Ascending aorta (tissue), 2 donors: ENCODE measurements at places on chromosomes 13 and 19. TPM values are rescaled to one million over a fixed set of nuclear protein-coding genes. Genes with fewer than 3 reads are reported as not detected.

DNA sequence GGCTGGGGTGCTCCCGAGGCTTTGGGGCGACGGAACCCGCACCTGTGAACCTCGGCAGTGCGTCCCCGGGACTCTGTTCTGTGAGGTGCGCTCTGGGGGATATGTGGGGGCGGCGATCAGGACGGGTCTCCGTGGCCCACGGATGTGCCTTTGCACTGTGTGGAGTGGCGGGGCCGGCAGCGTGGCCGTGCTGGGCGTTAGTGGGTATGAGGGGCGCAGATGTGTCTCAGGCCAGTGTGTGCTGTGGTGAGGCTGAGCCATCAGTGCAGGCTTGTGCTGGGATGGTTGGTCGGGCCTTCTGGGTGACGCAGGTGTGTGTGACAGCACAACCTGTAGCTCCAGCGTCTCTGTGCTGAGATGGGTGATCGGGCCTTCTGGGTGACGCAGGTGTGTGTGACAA is 16.9 kb downstream of the ZNF331 start:
- DNase-seq: no peak

The IZUMO4 gene
- not detected for total RNA-seq

- DNase-seq: no peak
Observed at GRCh38 chr13:40446365-40446764, 220.1 kb downstream of the FOXO1 start.

DNA sequence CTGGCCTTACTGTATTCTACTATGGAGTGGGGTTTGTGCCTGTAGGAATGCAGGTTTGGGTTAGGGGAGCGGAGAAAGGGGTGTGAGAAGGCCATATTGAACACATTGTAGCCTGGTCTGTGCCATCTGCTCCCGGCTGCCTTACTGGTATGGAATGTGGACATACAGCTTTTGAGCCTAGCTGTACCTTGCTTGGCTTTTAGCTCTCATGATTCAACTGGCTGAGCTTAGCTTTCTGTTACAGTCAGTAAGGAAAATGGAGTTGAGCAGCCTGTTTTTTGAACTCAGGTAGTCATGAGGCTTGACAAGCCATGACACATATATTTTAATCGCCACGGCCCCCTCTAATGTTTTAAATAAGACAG is 41.6 kb downstream of the ARHGAP35 start:
- DNase-seq: no peak

DNA sequence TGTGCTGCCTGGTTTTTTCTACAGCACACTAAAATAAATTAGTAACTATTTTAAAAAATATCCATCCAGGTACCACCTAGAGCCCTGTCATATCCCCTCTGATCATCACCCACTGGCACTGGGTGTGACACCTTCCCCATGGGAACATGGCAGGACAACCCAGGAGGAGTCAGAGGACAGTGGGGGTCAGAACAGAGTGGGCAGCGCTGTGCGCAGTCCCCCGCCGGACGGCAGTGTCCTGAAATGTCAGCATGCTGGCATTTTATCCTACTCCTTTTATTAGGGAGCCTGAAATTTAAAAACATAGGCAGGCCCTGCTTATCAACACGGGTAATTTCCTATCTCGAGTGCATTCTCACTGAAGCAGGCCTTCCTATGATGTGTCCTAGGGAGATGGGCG is 42.1 kb upstream of the GAS6 start:
- DNase-seq: no peak

- no peak for DNase-seq
Observed at GRCh38 chr13:106145997-106146864, 389.2 kb downstream of the EFNB2 start.

GRCh38 chr13:52387721-52388120 is 18.3 kb downstream of the THSD1 start:
- DNase-seq: no peak

The ADAMTSL5 gene
- total RNA-seq: 0.43 TPM

GRCh38 chr13:75521956-75522355 is 15.7 kb downstream of the COMMD6 start:
- no peak for DNase-seq

DNA sequence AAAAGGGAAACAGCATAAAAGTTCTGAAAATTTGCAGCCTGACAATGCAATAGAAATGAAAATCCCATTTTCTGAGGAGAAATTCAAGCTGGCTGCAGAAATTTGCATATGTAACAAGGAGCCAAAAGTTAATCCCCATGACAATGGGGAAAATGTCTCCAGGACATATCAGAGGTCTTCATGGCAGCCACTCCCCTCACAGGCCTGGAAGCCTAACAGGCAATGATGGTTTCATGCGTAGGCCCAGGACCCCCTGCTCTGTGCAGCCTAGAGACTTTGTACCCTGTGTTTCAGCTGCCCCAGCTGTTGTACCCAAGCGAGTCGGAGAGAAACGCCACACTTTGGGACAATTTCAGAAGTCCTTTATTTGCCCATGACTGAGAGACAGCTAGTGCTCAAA is 701.3 kb upstream of the KLHL1 start:
- DNase-seq: no peak

DNA sequence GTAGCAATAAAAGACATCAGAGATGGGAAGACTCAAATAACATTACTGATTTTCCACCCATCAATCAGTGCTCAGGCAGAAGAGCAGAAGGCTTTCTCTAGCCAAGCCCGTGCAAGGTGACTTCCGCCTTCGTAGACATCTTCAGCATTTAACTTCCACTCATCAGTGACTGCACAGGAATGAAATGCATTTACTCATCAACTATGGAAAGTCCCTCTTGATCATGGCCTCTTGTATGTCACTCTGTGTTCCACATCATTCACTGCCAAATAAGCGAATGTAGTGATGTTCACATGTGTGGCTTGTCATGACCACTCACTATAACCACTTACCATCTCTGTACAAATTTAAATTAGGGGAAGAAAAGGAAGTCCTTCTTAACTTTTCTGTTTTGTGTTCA is 49.4 kb downstream of the SACS start:
- DNase-seq: no peak

GRCh38 chr13:51405176-51405575 is 47.7 kb downstream of the INTS6 start:
- DNase-seq: no peak

DNA sequence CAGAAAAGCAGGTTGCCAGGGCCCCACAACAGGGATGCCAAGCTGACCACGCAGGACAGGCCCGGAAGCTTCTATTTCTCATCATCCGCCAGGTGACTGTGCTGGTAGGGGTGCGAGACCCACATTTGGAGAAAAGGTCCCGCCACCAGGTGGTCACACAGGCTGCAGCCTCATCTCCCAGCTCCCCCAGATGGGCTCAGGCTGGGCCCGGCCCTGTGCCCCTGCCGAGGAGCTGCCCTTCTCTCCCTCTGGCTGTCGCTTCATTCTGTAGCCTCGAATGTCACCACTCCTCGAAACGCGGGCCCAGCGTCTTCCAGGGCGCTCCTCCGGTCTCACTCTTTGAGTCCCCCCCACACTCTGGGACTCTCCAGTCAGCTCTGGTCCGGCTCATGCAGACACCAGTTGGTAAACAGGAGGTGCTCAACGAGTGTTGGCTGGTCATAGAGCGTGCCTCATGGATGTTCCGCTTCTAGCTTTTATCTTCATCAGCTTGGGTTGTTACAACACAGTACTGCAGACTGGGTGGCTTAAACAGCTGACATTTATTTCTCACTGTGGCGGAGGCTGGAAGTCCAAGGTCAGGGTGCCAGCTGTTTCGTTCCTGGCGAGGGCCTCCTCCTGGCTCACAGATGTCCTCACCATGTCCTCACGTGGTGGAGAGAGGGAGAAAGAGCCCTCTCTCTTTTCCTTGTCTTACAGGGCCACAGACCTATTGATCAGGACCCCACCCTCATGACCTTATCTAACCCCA is 87.1 kb downstream of the TEX29 start:
- DNase-seq: no peak

DNA sequence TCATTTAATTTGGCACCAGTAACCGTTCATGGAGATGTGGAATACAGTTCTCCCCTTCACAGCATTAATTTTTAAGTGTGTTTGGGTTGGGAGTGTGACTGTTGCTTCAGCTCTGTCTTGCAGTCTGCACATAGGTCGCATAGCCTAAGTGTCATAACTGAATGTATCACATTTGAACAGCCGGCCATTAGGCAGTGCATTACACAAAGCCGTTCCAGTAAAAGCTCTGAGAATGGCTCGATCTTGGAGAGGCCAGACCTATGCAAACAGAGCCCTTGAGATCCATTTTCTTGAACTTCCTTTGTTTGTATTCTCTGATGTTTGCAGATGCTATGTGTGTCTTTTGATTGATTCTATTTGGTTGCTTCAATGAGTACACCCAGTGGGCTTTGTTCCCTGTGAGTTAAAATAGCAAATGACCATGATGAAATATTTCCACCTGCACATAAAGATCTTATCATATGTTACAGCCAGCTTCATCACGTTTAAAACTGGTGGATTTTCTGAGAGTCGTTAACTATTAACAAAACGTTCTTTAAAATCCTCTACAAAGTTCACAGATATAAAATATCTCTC is 1104.9 kb upstream of the SLC10A2 start:
- DNase-seq: no peak

The ZNF66 gene
- total RNA-seq: 0.32 TPM

The PLIN5 gene
- 17.1 TPM for total RNA-seq
